Stimulated activated CD8-positive, alpha-beta memory T cell treated with anti-CD3 and anti-CD28 coated beads, Interleukin-7, amount 100 ng/mL, for 24 hours (primary cell): ENCODE measurements at places on chromosomes 2 and 18.

GRCh38 chr2:174438146-174438886 lies 42.8 kb downstream of the SCRN3 start:
- DNase-seq: no peak

DNA sequence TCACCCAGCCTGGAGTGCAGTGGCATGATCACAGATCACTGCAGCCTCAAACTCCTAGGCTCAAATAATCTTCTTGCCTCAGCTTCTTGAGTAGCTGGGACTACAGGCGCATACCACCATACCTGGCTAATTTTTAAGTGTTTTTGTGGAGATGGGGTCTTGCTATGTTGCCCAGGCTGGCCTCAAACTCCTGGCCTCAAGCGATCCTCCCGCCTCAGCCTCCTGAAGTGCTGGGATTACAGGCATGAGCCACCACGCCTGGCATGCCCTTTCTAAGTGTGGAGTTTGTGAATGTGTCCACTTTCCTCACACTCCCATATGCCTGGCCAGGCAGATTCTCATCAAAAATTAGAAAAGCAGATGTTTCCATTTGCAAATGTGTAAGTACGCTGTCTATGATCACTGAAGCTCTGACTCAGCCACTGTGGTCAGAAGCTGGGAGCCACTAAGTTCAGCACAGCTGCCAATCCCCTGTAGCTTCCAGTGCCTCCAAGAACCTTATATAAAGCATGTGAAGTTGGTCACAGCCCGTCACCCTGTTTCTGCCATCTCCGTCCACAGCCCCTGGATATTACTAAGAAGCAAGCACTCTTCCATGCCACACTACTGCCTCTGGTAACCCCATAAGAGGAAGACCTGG lies 155.4 kb downstream of the FAM210A start:
- no peak for DNase-seq

- DNase-seq: no peak
Observed at GRCh38 chr2:128721096-128721495, 402.4 kb upstream of the HS6ST1 start.

- DNase-seq: no peak
Observed at GRCh38 chr2:118388771-118389170, 300.5 kb downstream of the INSIG2 start.

DNA sequence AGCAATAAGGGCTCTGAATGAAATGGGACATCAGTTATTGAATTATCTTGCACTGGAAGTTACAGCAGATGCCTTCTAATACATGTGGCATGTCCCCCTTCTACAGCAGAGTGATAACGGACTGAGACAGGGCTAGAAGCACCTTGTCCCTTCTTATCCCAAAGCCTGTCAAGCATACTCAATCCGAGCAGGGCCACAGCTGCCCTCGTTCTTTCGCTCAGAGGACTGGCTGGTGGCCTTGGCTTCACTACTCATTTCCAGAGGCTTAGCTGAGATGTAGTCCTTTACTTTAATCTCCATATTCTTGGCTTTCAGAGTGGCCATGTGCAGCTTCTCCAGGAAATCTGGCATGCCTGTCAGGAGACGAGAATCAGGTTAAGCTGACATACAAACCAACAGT lies 22.1 kb downstream of the STARD7 start:
- DNase-seq: no peak

DNA sequence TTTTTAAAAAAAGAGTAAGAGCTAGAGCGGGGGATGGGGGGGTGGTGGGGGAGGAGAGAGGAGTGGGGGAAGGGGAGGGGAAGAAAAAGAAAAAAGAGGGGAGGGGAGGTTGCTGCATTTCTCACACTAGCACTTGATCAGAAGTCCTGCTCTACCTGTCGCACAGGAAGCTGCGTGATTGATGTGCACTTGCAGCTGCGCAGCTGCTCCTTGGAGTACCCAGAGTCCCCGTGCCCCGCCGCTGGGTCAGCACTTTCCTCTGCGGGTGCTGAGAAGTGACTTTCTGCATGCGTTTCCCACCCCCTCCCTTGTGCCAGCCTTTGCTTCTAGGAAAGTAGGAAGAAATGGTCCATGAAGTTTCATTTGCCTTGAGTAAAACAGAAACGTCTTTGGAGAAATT lies 297.3 kb downstream of the ETAA1 start:
- DNase-seq: no peak

DNA sequence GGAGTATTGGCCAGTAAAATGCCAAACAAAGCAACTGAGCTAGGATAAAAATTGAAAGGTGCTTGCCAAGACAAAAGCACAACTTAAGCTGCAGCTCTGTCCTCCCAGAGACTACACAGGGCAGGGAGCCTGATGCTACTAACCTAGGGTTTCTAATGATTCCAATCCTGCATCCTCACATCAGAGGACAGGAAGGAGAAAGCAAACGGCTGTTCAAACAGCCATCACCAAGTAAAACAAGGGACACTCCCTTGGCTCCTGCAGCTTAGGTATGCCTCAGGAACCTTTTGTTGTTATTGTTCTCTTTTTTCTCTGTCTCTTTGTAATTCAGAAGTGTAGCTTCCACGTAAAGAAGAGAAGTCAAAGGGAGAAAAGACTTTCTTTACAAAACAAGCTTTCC lies 99.5 kb downstream of the TCF4 start:
- no peak for DNase-seq

GRCh38 chr2:145090841-145091761 lies 571.2 kb upstream of the ZEB2 start:
- no peak for DNase-seq

DNA sequence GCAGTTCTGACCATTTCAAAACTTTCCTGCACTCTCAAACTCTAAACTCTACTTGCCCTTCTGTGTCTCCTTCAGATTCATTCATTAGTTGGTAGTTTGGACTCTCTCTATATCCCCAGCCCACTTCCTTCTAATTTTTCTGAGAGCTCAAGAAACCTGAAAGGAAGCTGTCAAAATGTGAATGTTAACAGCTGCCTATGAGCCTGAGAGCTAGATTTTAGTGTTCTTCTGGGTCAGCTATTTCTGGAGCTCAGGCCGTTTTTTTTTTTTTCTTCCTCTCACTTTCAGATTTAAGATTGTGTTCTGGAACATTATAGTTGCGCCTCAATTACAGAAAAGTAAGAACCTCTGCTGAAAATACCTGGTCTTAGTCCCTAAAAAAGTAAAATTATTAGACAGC lies 73.1 kb downstream of the RTN4 start:
- DNase-seq: no peak

GRCh38 chr2:119069781-119070180 lies 88.8 kb downstream of the C1QL2 start:
- DNase-seq: no peak

DNA sequence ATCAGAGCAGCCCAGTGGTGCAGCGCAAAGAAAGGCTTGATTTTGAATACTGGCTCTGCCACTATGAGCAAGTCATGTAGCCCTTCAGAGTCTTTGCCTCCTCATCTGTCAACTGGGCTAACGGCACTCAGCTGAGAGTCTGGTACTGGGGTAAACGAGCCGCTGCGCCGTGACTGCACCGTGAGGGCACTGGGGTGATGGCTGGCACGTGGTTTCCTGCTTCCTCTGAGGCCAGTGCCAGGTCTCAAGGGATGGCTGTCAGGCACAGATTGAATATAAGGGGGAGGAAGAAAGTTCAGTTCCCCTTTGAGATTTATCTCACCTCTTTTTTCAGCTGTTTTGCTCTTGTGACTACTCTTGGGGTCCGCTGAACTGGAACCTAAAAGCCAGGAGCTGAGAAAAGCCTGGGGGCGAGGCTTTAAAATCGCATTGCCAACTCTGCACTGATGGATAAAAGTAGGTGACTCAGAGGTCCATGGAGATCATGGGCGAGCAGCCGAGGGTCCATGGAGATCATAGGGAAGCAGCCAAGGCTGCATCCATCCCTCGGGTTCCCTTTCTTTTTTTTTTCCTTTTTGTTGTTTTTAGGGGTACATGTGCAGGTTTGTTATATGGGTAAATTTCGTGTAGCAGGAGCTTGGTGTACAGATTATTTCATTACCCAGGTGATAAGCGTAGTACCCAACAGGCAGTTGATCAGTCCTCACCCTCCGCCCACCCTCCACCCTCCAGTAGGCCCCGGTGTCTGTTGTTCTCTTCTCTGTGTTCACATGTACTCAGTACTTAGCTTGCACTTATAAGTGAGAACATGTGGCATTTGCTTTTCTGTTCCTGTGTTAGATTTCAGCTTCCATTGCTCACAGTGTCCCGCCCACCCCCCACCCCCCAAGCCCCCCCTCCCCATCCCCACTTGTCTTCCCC lies 114.3 kb downstream of the SPP2 start:
- no peak for DNase-seq

GRCh38 chr18:8615397-8616027 lies 6.3 kb downstream of the RAB12 start:
- no peak for DNase-seq

- DNase-seq: no peak
Observed at GRCh38 chr2:62338111-62338510, 142.2 kb downstream of the B3GNT2 start.

DNA sequence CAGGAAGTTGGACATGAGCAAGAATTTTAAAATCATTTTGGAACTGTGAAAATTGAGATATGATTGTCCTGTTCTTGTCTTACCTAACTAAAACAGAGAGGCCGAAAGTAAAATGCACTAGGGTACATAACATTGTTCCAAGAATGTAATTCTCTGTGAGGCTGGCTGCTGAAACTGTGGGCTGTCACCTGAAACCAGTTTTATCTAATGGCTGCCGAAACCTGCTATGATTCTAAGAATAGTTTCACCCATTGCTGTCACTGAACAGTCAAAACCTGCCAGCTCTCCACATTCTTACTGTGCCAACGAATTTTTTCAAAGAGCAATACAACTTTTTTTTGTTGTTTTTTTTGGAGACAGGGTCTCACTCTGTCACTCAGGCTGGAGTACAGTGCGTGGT lies 119.3 kb upstream of the ZSWIM2 start:
- DNase-seq: no peak

DNA sequence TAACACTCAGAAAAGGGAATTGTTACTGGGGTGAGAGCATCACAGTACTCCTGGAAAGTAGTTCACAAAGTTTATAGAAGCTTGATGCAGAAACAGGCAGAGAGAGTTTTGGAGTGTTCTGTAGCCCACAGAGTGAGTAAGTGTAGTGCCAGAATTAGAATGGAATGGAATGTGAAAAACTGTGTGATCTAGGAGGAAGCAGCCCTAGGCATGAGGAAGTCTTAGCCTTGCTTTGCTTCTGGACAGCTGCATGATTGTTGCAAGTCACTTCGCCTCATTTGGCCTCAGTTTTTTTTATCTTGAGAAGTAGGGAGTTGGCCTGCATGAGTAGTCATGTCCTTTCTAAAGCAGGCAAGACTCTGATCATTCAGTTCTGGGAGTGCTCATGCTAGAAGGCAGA lies 10.9 kb downstream of the SERPINB12 start:
- no peak for DNase-seq

- no peak for DNase-seq
Observed at GRCh38 chr2:70403267-70404053, 101.6 kb upstream of the FAM136A start.

DNA sequence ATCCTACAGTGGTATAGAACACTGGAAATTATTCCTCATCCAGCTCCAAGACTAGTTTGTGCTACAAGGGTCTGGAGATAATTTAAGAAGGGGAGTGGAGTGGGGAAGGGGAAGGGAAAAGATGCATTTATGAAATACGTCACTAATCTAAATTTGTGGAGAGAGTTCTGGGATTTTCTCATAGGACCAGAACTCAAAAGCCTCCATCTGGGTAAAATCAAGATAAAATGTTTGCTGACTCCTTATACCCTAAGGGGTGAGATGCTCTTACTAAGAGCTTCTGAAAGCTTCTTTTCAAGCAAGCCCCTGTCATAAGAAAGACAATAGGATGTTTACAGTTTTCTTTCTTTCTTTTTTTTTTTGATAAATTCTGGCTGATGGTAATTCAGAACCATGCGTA lies 88.5 kb upstream of the RBMS1 start:
- no peak for DNase-seq

GRCh38 chr2:238027591-238028415 lies 33.0 kb upstream of the SCLY start:
- DNase-seq: no peak

DNA sequence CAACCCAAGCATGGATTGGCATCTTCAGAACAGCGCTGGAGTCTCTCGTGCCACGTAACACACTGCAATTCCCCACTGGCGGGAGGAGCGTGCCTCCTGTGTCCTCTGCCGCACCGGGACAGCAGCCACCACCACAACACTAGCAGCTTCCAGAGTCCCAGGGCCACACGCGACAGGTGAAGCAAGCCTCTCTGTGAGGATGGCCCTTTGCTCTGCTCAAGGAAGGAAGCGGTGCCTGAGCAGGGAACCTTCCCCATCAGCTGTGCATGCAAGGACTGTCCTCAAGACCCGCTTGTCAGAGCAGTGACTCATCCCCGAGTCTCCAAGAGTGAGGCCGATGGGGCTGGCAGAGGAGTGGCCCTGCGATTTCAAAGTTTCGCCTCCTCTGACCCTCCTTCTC lies 44.0 kb downstream of the TTC32 start:
- DNase-seq: no peak

DNA sequence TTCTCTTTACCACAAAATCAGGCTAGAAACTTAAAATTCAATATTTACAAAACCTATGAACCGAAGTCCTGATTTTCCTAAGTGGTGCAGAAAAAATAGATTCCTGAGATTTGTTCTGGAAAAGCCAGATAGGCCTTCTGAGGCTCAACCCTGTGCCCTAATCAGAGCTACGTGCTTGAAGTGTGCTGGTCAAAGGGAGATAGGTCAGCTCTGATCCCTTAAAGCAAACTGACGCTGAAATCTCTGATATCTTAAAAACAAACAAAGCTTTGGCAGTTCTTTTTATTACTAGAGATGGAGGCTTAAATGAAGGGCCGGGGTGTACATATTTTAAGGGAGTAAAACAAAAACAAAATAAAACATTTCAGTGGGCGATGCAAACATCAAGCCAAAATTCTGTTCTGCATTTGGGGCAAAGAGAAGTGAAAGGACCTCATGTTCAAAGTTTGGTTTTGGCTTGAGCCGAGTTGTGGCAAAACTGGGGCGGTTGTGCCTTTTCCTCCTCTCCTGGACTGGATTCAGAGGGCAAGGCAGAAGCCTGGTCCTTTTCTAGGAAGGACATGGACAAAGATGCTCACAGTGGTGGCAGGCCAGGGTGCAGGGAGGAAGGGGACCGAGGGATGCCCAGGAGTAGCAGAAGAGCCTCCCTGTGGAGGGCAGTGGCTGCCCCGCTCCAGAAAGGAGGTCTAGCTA lies 295.0 kb downstream of the CDCA7 start:
- no peak for DNase-seq

- no peak for DNase-seq
Observed at GRCh38 chr18:73739098-73739497, 408.5 kb downstream of the FBXO15 start.
